Fibroblast of skin of abdomen (primary cell): ENCODE measurements at places on chromosomes 7 and 10.
A peak's percentile ranks its signal among the peaks of the same experiment; 100 is the strongest.

DNA sequence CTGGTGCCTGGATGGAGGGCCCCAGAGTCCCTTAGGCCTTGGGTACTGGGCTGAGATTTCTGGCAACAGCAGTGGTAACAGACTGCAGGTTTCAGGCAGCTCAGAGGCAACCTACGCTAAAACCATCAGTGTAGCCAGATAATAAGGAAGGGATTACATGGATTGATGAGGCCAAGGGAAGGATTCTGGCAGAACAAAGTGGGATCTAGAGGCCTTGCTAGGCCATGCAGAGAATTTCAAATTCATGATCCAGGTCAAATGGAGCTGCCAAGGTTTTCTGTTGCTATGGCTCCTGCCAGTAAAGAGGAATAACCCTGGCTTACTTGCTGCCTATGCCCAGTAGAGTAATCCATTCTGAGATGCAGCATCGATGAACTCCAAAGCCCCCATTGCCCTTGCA, 445.7 kb downstream of the ADRA2A start:
- DNase-seq: no peak

- no peak for DNase-seq
These were observed 225.7 kb upstream of the AOAH start for GRCh38 chr7:36949711-36950600.

DNA sequence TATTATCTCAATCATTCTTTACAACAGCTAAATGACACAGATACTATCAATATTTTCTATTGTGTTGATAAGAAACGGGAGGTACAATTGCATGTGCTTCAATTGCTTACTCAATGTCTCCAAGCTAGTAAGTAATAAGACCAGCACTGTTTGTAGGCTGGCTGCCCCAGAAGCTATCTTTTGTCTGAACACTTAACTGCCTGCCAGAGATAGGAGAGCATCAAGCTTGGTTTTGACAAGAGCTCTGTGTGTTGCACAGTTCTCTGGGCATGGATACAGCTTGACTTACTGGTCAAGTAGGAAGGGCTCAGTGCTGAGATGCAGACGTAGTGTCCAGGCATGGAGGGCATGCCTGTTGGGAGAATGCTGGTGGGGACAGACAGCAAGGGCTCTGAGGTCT, 26.3 kb upstream of the CAPZA2 start:
- DNase-seq: no peak

DNA sequence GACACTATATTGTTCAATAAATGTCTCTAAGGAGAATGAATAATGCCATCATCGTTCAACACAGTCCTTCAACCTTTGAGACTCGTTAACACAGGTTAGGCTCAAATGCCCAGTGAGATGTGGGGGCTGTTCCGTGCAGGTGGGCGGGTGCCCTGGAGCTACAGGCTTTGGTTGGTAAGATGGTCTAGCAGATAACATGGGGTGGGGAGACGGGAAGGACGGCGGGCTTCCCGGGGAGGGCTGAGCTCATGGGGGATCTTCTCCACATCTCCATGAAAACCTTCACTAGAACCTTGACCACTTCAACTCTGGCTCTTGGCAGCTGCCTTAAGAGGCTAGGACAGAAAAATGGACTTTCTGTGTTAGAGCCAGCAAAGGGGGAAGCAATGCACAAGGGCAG, 134.1 kb upstream of the TCERG1L start:
- DNase-seq: no peak

GRCh38 chr10:83983578-83984255, 155.6 kb upstream of the GHITM start:
- DNase-seq: no peak

GRCh38 chr10:132580617-132581016, 43.0 kb downstream of the INPP5A start:
- DNase-seq: no peak

GRCh38 chr7:107815254-107815882, 12.3 kb upstream of the SLC26A3 start:
- no peak for DNase-seq

DNA sequence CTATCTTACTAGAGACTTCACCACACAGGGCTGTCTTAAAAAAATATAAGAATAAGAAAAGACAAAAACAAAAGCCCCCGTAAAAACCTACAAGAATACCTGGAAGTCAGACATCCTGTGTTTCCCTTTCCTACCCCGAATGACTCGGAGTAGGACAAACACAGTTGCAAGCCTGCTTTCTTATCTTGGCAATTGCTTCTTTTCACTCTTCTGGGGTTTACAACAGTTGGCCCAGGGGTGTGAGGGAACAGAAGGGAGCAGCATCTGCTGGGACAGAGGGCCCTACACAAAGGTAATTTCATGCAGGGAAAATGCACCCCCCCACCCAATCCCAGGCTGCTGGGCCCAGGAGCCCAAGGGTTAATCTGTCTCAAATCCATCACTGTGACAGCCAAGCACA, 220.6 kb downstream of the ARHGAP12 start:
- DNase-seq: peak; percentile 9

- DNase-seq: no peak
These were observed 539.7 kb downstream of the ANKRD7 start for GRCh38 chr7:118764221-118764620.

DNA sequence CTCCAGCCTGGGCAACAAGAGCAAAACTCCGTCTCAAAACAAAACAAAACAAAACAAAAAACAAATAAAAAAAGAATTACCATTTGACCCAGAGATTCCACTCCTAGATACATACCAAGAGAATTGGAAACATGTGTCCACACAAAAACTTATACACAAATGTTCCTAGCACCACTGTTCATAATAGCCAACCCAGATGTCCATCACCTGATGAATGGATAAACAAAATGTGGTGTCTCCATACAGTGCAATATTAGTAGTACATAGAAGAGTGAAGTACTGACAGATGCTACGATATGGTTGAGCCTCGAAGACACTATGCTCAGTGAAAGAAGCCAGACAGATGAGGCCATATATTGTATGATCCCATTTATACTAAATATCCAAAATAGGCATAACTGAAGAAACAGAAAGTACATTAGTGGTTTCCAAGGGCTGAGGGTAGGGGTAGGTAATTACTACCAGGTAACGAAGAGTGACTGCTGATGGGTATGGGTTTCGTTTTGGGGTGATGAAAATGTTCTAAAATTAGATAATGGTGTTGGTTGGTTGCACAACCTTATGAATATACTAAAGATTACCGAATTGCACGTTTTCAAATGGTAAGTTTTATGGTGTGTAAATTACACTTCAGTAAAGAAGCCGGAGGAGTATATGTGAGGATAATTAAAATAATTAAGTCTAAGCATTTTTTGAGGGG, 20.0 kb downstream of the MYO1G start:
- DNase-seq: no peak

GRCh38 chr10:4687397-4687796, 138.6 kb upstream of the AKR1E2 start:
- peak; percentile 42 for DNase-seq

DNA sequence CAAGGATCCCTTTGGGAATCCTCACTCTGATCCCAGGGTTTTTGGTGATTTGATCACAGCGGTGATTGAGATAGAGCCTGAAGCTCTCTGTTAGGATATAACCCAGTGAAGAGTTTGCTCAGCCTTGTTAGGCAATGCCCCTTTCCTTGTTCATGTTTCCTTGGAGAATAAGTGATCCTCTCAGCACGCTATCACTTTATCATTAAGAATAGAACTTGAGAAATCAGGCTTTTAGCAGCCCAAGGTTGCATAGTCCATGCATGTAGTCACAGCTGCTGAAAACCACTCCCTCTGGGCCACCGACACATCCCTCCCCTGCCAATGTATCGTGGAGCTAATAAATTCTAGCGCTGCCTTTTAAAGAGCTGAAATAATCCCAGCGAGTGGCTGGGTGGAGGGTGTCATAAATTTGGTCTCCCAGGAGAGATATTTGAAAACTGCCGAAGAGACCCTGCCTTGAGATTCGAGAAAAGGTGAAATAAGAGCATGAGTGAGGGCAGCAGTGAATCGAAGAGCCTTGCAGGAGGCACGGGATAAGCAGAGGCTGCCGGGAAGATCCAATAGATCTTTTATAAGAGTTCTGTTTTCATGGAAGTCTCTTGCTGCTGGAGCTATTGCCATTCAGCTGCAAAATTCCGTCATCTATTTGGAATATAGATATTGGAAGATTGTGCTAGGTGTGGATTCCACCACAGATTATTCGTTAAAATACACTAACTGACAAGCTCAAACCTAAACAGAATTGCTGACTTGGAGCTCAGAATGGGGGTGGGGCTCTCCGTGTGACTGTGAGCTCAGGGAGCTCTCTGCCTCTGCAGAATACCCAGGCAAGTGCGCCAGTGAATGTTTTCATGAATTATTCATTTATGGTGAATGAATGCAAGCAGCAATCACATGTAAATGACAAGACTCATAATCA, 249.8 kb downstream of the TRIL start:
- DNase-seq: peak; percentile 68

GRCh38 chr10:31961277-31962074, 32.8 kb upstream of the ARHGAP12 start:
- DNase-seq: peak; percentile 26

- DNase-seq: no peak
These were observed 144.6 kb downstream of the SEMA3E start for GRCh38 chr7:83504330-83504729.

- DNase-seq: no peak
These were observed 14.1 kb downstream of the NRCAM start for GRCh38 chr7:108442039-108442568.

- peak; percentile 86 for DNase-seq
These were observed 50.5 kb upstream of the BMPER start for GRCh38 chr7:33854801-33855350.

GRCh38 chr10:89224739-89225443, 17.8 kb upstream of the CH25H start:
- DNase-seq: no peak

GRCh38 chr7:47102331-47102841, 479.5 kb downstream of the TNS3 start:
- DNase-seq: no peak

DNA sequence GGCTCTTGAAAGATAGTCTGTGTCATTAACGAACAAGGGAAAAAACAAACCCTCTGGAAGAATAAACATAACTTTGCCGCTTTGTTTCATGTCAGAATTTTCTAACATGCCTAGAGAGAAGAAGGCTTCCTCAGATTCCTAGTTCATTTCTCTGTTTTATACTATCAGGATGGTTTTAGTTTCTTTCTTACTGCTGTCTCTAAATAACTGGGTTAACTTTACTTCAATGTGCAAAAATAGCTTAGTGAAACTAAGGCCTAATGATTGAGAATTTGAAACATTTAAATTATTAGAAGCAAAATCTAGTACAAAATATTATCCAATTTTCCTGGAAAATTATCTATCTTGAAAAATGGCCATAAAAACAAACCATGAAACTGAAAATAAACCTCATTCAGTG, 72.1 kb upstream of the OGDHL start:
- no peak for DNase-seq

- DNase-seq: peak; percentile 28
These were observed 168.4 kb upstream of the IMMP2L start for GRCh38 chr7:111730476-111731300.
